ENCODE measurements at places on chromosomes 11 and 22.
A peak's percentile ranks its signal among the peaks of the same experiment; 100 is the strongest.

- no peak for DNase-seq
Measured at GRCh38 chr11:11122749-11123148, 230.3 kb downstream of the CSNK2A3 start.

DNA sequence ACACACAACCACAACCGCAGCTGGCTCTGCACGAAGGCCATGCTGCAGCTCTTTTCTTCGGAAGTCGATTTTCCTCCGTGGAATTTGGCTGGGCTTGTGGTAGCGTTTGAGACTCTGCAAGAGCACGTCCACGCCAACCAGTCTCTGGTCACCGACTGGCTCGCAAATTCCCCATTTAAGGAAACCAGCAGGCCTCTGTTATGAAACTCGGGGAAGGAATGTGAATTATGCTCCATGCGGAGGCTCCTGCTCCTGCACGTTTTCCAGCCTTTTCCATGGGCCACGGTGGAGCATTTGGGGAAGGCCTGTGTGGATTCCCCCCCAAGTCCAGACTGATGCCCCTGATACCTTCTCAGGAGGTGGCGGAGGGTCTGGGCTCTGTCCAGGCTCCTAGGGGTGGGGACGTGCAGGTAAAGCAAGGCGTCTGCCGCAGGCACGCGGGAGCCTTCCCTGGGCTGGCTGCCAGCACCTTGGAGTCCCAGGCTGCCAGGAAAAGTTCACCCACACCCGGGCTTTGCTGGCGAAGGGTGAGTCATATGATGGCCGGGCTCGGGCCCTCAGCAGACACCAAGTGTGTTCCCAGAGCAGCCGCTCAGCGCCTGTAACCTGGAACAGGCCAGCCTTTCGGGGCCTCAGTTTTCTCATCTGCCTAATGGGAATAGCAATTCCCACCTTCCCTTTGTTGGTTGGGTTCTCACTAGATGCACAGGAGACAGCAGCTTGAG is 41.9 kb downstream of the LRP5 start:
- DNase-seq, result no peak

DNA sequence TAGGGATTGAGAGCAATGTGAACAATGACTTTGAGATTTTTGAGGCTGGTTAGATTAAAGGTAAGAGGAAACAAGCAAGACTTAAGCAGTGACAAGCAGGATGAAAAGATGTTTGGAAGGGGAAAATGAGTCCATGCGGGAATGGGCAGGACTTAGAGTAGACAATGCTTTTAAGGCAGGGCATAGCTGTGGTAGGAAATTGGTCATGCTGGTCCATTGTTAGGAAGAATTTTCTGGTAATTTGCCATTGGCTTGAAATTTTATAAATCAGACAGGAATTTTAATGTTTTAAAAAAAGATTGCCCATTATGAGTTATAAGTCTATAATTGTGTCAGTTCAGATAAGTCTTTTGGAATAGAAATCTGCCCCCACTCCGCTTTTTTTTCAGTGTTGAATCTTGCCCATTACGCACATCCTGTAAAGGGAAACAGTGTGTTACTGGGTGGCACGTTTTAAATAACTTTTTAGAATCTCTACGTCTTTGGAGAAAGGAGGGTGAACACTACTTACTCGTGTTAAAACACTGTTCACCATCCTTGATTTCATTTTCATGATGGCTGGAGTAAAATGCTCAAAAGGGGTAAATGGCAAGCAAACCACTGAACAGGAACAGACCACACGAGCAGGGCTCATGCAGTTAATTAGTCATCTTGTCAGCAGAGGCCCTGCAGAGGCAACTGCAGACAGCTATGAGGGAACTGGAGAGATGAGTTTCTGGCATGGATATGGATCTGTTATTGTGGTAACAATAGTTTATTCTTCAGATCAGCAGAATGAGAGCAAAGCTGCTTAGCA is 25.0 kb downstream of the SWAP70 start:
- DNase-seq, result peak; percentile 78

- no peak for DNase-seq
Measured at GRCh38 chr11:45615182-45615792, 50.1 kb downstream of the CHST1 start.

- no peak for DNase-seq
Measured at GRCh38 chr11:56543157-56543556, at the start of gene OR5M11. TSS of gene OR5M11 (minus strand) at chr11:56543257. CDS start at chr11:56543257, 0 bp downstream.

DNA sequence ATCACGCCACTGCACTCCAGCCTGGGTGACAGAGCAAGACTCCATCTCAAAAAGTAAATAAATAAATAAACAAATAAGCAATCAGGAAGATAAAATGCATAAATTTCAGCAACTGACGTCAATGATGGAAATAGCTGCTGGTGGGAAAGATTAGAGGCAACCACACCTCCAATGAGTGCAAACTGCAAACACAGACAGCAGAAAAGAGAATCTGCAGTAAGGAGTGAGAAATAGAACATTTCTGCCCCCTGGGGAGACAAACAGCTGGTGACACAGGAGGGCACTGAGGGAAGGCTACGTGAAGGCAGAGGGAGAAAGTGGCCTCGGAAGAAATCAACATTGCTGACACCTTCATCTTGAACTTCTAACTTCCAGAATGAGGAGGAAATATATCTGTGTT is 6.5 kb downstream of the PI4KA start:
- no peak for DNase-seq

- no peak for DNase-seq
Measured at GRCh38 chr22:44289414-44290171, 23.2 kb downstream of the SHISAL1 start.

- no peak for DNase-seq
Measured at GRCh38 chr22:39212721-39213376, 31.9 kb downstream of the PDGFB start.

- no peak for DNase-seq
Measured at GRCh38 chr22:48906216-48906835, 921.3 kb downstream of the BRD1 start.

- DNase-seq, result no peak
Measured at GRCh38 chr11:40384991-40385390, 1074.5 kb downstream of the LRRC4C start.

- DNase-seq, result no peak
Measured at GRCh38 chr22:21780259-21780658, 44.7 kb upstream of the YPEL1 start.

DNA sequence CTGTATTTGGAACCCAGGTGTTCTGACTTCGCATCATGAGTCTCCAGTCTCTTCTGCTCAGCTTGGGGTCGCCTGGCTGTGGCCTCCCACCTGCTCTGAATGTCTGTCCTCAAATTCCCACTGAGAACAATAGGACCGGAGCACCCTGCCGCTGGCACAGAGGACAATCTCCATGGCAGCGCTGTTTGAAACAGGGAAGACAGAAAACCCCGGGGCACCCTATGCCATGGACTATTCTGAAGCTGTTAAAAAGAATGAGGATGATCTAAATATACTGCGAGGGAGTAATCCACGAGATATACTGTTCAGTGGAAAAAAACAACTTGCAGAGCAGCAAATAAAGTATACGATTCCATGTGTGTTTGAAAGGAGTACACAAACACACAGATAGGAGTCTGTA is 415.6 kb upstream of the NARS2 start:
- DNase-seq, result no peak

DNA sequence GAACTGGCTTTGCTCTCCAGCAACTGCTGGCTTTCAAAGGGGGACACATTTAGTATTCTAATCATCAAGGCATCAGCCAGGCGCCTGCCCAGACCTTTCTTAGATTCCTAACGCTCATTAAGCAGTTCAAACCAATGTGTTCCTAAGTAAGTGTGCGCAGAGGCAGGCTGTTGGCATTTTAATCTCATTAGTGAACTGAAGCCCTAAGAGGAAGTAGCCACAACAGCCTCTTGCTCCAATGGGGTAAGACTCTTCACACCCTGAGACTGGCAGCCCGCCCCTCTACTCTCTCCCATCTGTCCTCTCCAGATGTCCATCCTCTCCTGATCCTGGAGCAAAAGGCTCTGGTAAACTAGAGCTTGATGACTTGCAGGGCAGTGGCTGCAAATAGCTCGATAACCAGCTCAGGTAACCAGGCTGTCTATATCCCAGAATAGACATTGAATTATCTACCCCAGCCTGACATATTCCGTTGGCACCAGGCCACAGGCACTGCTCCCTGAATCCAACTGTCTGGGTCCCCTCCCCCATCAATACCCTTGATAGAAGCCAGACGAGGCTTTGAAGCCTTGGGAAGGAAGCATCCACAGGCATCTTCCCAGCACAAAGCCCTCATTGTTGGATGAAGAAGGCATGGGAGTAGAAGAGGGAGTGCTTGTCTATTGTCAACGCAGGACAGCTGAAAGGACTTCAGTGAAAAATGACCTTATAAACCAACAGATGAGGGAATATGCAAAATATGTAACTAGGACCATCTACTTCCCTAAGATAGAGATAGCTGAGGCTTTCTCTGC is 321.1 kb downstream of the TENM4 start:
- DNase-seq, result no peak

DNA sequence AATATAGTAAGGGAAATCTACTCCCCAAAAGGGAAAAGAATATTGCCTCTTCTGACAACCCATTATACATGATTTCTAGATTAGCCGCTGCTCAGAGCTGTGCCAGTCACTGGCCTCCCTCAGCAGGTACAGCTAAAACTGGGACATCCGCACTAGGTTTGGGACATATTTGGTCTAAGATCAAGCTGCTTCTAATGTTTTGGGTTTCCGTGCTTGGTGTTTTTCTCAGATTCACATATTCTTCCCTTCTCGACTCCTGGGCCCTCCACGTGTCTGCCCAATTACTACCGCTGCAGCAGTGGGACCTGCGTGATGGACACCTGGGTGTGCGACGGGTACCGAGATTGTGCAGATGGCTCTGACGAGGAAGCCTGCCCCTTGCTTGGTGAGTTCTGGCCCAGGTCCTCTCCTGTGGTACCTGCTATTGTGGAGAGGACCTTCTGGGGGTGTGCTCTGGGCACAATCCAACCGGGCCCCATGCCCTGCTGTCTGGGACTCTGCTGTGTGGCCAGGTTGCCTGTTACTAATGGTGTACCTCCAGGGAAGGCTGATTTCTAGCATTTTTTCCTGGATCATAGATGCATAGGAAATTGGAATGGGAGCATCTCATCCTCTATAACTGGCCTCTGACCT is 138.1 kb upstream of the SORL1-AS1 start:
- peak; percentile 50 for DNase-seq

DNA sequence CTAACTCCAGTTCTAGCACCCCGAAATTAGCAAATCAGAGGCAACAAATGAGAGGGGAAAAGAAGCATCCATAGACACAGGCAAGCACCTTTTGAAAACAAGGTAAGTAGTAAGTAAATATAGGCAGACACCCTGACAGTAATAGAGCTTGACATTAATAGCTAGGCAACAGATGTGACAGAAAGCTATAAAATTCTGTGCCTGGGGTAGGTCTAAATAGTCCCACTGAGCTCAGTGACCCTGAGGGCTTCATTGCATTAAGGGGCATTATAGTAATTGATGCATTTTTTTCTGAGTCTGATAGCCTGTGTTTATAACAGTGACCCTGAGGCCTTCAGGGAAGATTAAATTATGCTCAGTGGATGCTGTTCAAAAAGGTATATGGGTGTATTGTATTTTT is 197.1 kb downstream of the HIPK3 start:
- DNase-seq, result no peak

DNA sequence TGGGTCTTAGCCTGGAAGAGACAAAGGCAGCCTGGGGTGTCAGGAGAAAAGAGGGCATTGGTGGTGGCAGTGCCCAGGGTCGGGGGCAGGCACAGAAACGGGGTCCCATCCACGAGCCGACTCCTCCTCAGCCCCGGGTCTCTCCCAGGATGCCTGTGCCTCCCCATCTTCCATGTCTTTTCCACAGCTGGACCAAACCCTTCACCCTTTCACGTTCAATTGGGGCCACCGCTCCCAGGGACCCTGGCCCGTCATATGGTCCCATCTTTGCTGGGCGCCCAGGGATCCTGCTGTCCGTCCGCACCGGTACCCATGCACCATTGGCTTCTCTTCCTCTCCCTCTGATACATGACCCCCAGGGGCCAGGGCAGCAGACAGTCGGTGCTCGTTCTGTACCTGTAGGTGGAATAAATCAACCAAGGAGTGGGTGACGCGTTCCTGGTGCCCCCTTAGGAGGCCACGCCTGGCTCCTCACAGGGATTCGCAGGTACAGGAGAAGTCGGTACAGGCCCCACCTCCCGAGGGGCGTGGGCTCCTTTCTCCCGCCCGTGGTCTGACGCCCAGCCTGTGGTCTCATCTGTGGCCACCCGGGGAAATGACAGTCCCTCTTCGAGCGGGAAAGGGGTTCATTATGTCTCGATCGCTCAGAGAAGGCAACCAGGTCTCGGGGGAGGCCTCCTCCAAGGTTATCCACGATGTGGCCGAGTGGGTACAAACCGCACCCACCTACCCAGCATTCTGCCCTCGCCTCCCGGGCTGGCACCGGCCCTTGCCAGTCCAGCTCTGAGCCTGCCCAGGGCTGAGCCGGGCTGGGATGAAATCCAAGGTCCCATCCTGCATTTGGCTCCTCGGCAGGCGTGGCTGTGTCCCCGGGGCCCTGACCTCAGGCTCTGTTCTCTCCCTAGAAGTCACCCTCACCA is 1493.6 kb downstream of the BRD1 start:
- no peak for DNase-seq

- DNase-seq, result no peak
Measured at GRCh38 chr11:48034926-48035871, 54.8 kb downstream of the PTPRJ start.

All from GM06990 (cell line).